Germinal center (tissue), 1 donor: ENCODE measurements at places on chromosomes 12 and 14.

DNA sequence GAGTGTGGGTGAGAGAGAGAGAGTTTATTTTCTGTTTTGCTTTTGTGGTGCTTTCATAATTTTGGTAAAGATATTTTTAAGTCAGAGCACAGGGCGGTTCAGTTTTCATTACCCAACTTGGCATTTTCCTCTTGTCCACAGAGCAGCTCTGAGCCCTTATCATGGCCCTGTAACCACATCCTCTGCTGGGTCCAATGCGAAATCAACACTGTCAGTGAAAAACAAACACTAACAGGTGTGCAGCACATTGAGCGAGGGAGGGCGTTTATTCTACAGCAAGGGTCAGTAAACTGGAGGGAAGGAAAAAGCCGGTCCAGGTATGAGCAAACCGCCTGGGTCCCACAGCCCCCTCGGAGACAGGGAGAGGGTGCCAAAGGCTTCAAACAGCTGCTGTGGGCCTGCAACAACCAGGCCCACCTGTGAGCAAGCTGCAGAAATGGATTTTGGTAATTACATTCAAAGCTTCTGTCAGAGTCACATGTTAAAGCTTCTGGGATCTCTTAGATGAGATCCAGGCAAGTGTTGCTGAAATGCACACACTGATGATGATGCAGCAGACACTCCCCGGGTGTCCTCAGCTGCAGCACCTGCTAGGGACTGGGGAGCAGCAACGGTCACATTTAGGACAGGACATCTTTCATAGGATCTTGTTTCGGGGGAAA lies 132.7 kb upstream of the DYRK2 start:
- DNase-seq = no peak

DNA sequence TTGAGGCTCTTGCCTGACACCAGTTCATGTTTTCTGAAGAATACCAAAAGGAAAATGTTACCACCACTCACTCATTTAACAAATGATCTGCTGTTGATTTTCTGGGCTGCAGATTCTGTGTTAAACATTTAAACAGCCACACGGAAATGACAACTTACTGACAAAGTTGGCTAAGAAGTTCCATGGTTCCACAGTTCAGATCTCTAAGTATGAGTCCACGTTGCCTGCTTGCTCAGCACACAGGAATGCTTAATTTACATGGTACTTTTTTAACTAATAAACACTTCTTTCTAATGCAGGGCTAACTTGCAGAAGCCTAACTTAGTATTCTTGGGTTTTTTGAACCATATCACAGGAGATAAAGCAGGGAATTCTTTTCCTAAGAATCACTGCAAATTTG lies 34.7 kb downstream of the PTGER2 start:
- DNase-seq = no peak

- DNase-seq = no peak
Measured at GRCh38 chr12:104877103-104877705, 80.9 kb downstream of the SLC41A2 start.

DNA sequence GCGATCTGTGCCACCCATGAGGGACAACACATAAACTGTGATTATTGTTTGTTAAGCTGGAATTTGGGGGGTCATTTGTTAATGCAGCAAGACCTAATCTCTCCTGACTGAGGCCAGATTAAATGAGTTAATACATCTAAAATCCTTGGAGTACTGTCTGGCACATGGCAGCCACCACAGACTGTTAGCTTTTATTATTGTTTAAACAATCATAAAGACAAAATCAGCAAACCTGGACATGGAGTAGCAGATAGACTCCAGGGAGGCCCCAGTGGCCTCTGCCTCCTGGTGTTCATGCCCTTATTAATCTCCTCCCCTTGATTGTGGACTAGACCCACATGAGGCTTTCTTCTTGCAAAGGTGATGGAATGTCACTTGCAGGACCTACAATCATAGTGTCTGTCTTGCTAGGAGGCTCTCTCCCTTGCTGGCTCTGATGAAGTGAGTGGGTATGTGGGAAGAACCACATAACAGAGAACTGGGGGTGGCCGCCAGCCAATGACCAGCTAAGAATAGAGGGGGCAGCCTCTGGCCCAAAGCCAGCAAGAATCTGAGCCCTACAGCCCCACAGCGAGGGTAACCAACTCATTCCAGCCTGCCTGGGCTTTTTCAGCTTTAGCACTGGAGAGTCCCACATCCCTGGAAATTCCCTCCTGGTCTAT lies 142.0 kb downstream of the SCARB1 start:
- DNase-seq = no peak

DNA sequence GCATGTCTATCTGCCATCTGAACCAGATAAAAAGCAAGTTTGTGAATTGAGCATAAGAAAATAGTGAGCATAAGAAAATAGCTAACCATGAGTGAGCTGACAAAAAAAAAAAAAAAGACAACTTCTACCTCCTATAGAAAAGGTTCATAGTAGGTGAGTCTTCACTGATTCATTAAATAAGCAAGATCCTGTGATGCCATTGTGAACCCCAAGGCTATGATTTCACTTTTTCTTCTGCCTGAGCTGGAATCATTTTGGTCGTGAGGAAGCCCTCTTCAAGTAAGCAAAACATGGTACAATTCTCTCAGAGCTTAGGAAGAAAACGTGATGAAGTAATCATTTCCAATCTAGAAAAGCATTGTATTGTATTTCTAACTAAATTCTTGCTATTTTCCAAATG lies 1.2 kb downstream of the PIK3C2G start:
- DNase-seq = no peak

DNA sequence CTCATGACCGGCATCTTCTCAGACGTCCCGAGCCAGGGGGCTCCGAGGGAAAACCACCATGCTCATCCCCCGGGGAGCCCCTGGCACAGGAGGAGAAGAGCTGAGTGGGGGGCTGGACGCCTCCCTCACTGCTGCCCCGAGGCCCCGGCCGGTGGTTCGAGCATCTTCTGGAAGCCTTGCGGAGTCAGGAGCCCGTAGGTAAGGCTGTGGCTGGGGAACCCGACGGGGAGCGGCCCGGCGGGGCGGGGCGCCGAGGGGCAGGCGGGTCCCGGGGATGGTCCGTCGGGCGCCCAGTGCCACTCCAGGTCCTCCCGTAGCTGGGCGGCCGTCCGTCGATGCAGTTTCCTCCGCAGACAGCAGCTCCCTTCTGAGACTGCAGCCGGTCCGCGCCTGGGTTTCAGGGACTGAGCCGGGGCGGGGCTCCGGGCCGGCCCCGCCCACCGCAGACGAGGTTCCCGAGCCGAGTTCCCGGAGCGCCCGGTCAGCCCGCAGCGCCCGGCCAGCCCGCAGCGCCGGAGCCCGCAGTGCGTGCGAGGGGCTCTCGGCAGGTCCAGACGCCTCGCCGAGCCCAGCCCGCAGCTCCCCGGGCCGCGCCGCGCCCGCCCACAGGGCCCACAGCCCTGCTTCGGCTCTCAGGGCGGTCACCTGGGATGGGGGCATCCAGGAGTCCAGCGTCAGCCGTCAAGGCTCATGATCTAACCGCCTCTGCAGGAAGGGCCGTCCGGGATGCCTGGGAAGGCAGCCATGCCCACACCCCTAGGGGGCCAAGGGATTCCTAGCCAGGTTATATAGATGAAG lies at the start of gene PGF:
Gene PGF, minus strand, starts transcription at position 369 of the 798 bp plus-strand sequence. Its CDS starts 355 bp downstream, at position 14.
- DNase-seq = peak; percentile 53

DNA sequence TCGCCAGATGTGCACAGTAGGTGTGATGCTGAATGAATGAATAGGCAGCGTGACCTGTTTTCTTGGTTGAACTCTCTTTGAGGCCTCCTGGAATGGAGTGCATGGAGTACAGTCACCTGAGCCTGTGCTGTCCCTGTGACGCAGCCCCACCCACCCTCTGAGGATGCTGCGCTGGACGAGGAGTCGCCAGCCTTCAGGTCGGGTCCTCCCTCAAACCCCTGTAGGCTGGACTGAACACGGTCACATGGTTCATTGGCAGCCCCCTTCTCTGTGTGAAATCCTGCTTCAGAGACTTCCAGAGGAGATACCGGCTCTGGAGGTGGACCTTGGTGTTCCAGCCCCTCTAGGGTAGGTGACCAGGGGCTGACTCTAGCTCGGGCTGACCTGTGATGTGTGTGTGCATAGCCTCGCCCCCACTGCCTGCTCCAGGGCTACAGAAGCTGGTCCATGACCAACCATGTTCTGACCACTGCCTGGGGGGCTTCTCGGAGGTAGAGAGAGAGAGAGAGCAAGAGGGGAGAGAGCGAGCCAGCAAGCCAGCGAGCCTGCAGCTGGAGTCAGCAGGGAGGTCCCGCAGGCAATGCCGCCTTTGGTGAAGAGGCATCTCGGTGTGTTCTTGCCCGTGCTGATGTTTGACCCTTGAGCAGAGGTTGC lies 158.0 kb upstream of the RTL1 start:
- DNase-seq = no peak

GRCh38 chr12:1201886-1202285 lies 210.9 kb downstream of the ERC1 start:
- DNase-seq = no peak
